Right lung (tissue), 10 donors: ENCODE measurements at places on chromosomes 16 and 17. TPM values are rescaled to one million over a fixed set of nuclear protein-coding genes. Genes with fewer than 3 reads are reported as not detected.

DNA sequence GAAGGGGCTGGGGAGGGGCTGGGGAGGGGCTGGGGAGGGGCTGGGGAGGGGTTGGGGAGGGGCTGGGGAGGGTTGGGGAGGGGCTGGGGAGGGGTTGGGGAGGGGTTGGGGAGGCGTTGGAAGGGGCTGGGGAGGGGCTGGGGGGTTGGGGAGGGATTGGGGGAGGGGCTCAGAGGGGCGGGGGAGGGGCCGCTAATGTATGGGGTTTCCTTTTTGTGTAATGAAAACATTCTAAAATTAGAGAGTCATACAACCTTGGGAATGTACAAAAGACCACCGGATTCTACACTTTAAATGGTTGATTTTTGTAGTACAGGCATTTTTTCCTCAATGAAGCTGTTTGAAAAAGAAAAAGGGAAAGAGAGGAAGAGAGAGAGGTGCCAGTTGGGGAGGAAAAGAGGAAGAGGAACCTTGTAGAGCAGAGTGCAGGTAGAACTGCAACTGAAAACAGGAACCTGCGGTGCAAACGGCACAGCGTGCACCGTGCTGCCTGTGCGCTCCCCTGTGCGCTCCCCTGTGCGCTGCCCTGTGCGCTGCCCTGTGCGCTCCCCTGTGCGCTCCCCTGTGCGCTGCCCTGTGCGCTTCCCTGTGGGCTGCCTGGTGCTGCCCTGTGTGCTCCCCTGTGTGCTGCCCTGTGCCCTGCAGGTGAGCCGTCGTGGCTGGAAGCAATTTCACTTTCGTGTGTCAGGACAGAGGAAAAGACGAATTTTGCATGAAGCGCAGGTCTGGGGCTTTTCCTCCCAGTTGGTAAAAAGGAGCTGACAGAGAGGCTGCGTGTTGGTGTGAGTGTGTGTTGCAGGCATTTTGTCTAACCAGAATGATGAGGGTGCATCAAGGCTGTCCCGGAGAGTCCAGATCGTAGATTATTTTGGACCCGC is 40.8 kb downstream of the METRNL start:
- DNase-seq = no peak

DNA sequence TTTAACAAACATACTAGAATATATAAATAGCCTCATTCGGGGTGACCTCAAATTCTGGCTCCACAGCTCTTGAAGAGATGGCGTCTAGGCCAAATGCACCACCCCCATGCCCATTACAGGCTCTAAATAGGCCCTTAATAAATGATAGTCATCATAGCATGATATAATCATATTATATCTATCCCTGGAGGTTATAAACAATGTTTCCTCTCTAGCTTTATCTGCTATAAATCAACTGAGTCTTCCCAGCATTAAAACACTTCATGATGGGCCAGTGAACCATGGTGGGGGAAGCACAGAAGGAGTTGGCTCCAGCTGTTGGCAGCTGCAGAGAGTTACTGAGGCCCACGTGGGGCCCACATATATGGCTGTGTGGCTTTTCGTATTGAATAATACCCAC is 214.9 kb upstream of the MPHOSPH6 start:
- DNase-seq = peak; percentile 29

DNA sequence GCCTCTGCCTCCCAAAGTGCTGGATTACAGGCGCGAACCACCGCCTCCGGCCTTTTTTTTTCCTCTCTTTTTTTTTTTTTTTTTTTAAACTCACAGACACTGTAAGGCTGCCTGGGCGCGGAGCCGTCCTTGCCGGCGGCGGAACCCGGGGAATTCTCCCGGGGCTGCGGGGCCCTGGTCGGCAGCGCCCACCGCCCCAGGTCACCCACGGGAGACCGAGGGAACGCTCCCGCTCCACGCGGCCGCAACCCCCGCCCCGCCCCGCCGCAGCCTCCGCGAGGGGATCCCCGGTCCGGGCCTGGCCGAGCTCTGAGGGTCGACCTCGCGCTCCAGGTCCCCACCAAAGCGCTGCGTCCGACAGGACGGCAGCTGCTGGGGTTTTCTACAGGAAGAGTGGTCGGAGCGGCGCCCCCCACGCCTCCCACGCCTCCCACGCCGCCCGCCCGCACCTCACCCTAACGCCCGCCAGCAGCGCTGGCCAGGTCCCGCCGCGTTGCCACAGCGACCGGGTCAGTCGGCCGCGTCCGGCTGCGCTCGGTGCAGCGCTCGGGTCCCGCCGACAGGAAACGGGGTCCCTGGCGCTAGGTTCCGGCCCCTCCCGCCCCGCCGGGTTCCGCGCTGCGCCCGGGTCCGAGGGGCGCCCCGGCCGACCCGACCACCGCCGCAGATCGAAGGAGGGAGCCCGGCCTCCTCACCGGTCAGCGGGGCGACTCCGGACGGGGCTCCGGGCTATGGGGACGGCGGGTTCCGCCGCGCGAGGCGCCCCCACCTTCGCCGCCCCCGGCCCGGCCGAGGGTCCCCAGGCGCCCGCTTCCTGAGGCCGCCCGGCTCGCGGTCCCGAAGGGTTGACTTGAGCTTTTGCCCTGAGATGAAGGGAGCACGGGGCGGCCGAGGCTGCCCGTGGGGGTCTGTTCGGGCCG is at the start of gene CCDC57:
TSS of gene CCDC57 (minus strand) at position 512 of the 920 bp plus-strand sequence. CDS start 10,898 bp downstream, outside the sequence.
- peak; percentile 74 for DNase-seq

GRCh38 chr16:11857161-11857560 is 5.8 kb upstream of the RSL1D1 start:
- DNase-seq = no peak

DNA sequence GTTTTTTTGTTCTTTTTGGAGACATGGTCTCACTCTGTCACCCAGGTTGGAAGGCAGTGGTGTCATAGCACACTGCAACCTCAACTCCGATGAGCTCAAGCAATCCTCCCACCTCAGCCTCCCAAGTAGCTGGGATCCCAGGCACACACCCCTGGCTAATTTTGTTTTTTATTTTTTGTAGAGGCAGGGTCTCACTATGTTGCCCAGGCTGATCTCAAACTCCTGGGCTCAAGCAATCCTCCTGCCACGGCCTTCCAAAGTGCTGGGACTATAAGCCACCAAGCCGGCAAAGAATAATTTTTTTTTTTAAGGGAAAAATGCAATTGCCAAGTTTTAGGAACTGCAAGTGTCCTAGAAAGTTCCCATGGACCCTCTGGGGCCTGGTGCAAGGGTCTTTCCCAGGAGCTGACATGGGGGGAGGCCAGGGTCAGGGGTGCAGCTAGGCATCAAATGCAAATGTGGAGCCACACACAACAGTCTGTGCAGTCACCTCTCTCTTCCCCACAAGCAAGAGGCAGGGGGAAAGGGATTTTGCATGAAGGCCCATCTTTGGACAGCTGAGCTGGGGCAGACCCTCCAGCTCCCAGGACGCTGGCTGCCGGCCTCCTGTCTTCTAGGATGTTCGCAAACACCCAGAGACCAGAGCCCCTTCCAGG is 20.1 kb upstream of the BCAR1 start:
- no peak for DNase-seq

- no peak for DNase-seq
Measured at GRCh38 chr17:32588982-32589381, 102.2 kb downstream of the CDK5R1 start.

DNA sequence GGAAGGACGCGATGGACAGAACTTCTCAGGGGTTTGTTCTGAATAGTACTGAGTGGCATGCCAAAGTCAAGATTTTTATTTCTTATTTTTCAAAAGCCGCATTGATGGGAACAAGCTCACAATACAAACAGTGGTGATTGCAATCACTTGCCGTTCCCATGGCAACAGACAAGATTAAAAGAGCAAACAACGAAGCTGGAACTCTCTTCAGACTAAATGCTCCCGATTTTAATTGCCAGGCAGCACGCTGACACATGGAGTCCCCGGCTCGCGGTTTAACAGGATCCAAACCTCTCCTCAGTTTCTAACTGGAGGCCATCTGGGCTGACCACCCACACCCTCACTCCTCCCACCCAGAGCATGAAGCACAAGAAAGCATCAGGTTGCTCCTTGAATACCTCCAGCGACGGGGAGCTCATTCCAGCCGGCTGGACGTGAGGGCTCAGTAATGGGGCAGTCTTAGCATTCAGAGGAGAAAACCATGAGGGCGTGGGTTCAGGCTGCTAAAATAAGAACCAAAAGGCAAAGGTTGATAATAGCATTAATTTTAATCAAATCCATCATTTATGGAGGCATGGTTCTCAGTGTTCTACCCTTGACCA is 41.5 kb downstream of the AIPL1 start:
- DNase-seq = no peak

GRCh38 chr16:8989099-8989878 is 25.6 kb upstream of the USP7 start:
- DNase-seq = no peak

GRCh38 chr17:73419881-73420280 is 108.1 kb upstream of the CDC42EP4 start:
- DNase-seq = no peak

GRCh38 chr16:57994778-57995177 is 5.7 kb downstream of the ZNF319 start:
- DNase-seq = no peak

The SMIM22 gene
- 2.2 TPM for polyA plus RNA-seq

The MYCBPAP gene
- polyA plus RNA-seq = 5.2 TPM

The NPIPB8 gene
- 0.98 TPM for polyA plus RNA-seq

The GNG13 gene
- not detected for polyA plus RNA-seq
